ENCODE measurements at places on chromosomes 7 and 10.

DNA sequence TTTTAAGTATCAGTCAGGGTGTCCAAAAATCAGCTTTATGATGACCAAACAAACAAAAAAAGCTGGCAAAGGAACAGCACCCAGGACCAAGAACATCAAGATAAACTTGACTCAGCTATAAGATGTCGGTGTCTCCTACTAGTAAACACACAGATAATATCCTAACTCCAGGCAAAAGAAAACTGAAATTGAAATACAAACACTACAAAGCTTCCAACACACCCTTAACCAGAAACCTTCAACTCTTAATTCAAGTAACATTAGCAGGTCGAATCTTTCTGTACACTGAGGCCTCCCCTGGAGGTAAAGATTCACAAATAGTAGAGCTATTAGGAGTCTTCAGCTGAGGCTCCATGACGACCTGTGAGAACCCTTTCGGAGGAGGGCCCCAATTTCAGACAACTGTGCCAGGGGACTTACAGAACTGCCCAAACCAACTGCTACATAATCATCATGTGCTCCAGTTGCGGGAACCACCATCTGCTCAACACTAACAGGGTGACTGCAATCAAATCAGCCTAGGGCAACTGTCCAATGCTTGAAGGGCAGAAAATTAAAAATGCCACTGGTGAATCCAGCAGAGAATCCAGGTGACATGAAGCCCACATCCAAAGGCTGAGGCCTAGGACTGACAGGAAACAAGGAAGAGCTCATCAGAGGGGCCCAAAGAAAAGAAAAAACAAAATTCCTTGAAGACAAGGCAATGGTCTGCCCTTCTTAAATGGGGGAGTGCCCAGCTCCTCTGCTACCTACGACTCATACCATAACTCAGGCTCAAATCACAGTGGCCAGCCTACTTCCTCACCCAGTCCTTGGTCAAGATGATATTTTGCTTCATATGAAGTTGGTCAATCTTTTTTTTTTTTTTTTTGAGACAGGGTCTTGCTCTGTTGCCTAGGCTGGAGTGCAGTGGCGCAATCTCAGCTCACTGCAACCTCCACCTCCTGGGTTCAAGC is 20.0 kb downstream of the XPNPEP1 start:
- no peak for DNase-seq

DNA sequence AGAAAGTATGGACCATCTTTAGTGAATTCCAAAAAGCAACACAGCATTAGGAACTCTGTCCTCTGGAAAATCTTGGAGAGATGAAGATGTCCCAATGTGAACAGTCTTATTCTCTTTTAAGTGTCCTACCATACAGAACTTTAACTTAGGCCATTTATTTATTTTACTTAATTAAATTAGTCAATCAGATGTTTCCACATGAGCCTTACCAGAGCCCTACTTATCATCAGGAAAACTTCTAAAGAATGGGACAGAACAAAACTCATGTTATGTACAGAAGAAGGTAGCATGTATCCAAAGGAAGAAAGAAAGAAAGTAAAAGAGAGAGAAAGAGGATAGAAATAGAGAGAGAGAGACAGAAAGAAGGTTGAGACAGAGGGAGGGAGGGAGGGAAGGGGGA is 276.4 kb downstream of the ETV1 start:
- no peak for DNase-seq

DNA sequence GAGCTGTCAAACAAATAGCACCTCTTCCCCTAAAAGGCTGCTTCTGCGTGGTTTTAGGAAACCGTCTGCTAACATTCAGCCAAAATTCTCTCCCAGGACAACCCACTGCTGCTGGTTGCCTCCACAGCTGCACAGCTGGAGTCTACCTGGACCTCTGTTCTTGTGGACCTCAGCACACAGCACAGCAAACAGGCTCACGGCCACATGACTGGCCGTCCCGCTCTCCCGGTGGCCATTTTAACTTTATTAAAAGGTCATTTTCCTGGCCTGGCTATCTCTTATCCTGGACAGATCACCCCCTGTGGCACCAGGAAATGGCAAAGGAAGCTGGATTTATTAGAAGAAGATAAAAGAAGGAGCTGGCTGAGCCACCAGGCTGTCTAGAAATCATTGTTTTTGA is 27.6 kb downstream of the SORBS1 start:
- no peak for DNase-seq

DNA sequence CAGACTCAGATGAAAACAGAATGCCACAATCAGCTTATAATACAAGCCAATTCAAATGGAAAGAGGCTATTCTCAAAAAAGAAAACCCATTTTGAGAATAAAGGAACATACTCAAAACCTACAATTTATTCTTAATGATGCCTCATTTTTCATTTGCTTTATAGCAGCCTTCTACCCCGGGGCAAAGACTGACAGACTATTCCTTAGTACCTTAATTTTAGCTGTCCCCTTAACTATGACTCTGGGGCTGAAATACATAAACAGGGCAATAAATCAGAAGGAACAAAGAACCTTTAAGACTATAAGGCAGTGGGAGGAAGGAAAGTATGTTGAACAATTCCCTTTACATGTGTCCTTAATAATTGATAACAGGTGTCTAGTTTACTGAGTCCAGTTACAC is 76.8 kb downstream of the TMEM106B start:
- DNase-seq = no peak

DNA sequence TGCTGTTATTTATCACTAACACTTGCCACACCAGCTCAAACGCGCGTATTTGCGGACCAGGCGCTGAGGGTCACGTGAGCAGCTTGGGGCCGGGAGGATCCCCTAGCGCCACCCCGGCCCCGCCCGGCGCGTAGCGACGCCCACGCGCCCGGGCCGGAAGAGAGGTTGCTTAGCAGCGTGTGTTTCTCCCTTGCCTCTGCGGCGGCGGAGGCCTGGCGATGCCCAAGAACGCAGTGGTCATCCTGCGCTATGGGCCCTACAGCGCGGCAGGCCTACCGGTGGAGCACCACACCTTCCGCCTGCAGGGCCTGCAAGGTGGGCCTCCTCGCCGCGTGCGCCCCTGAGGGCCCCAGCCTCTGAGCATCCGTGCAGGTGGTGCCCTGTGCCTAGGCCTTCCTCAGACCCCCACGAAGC is at the start of gene C10orf53:
TSS of gene C10orf53 (plus strand) at position 172 of the 414 bp plus-strand sequence. CDS start at position 219, 47 bp downstream.
- DNase-seq = peak; percentile 13

GRCh38 chr7:55366461-55367070 is 1.4 kb downstream of the LANCL2 start:
- no peak for DNase-seq

- DNase-seq = no peak
Observed at GRCh38 chr7:36855330-36855729, 131.0 kb upstream of the AOAH start.

DNA sequence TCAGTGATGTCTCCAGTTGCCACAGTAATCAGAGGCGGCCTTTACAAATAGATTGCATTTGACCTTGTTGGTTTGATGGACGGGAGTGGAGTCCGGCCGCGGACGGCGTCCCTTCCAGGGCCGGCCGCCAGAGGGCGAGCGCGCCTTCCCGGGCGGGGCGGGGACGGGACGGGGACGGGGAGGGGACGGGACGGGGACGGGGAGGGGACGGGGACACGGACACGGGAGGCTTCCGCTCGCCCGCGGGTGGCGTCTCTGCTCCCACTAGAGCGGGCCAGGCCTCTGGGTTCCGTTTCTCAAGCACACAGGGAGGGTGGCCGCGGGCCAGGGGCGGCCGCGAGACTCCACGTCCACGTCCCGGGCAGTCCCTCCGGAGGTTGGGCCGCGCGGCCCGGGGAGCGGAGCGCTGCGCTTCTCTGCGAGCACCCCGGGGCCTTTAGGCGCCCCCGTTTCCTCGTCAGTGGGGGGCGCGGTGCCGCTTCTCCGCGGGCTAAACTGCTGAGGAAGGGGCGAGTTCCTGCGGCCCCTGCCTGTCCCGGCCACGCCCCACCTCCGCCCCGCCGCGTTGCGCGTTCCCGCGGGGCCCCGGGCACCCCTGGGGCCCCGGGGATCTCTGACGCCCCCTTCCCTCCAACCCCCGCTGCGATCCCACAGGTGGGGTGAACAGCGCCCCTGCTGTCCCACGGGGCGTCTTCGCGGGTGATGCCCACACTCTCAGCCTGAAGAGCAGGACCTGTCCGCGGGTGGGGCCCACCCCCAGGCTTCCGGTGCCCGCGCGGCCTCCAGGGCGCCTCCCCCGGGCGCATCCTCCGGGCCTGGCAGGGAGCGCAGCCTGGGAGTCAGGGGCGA is 84.2 kb upstream of the MKI67 start:
- DNase-seq = peak; percentile 43

- DNase-seq = no peak
Observed at GRCh38 chr7:67863911-67864310, 867.3 kb downstream of the TYW1 start.

DNA sequence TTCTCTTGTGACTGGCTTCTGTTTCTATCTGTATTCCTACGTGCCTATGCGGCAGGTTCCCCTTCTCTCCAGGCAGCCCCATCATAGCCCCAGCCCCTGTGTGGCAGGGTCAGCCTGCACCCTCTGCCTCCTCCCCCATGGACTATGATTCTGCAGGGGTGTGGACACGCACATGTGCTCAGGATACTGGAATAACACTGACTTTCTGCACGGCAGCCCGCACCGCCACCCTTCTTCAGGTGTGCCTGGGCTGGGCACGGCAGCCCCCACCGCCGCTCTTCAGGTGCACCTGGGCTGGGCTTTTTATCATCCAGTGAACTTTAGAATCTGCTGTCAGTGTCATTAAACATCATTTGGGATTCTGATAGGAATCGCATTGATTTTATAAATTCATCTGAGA is 202.6 kb upstream of the PPP2R2D start:
- no peak for DNase-seq

DNA sequence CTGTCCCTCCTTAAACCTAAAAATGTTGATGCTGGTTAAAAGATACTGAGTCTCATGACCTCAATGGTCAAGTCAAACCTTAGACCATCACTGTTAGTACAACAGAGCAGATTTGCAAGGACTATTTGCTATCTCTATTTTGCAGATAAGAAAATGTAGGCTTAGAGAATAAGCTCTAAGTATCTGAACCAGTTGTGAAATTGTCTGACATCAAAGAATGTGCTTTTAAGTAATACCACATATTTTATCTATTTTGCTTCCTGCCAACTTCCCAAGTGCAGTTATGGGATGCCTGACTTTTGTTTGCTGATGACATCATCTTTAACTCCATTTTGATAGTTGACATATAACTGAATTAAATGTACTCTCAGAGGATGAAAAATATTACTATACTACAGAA is 83.6 kb upstream of the TMEM106B start:
- DNase-seq = no peak

DNA sequence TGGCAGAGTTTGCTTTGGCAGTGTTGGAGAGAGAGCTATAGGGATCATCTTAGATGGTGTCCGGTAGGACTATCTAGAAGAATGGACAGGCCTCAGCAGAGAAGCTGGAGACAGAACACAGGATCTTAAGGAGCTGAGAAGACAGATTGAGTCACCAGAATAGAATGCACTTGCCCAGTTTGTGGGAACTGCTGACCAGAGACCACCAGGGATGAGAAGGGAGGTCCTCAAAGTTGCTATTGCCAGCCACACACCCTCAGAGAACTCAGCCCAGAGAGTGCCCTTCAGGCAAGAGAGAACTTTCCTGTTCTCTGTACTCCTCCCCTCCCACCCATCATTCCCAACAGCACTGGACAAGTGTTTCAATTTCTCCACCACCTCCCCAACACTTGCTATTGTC is 25.3 kb upstream of the GALNT11 start:
- peak; percentile 20 for DNase-seq

GRCh38 chr10:95214793-95215192 is 20.8 kb downstream of the ACSM6 start:
- DNase-seq = no peak

DNA sequence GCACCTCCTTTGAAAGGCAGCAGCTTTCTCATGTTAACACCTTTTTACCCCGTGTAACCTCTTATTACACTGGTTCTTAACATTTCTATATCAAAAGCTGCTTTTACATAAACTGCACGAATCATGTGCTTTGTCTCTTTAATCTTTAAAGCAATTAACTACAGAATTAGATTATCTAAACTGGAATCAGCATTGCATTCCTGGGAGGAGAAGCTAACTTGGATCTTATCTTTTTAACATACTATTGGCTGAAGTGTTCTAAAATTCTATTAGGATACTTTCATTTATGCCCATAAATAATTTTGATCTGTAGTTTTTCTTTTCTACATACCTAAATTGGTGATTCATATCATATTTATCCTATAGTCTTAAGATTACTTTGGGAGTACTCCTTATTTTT is 428.4 kb upstream of the IGFBP3 start:
- no peak for DNase-seq

DNA sequence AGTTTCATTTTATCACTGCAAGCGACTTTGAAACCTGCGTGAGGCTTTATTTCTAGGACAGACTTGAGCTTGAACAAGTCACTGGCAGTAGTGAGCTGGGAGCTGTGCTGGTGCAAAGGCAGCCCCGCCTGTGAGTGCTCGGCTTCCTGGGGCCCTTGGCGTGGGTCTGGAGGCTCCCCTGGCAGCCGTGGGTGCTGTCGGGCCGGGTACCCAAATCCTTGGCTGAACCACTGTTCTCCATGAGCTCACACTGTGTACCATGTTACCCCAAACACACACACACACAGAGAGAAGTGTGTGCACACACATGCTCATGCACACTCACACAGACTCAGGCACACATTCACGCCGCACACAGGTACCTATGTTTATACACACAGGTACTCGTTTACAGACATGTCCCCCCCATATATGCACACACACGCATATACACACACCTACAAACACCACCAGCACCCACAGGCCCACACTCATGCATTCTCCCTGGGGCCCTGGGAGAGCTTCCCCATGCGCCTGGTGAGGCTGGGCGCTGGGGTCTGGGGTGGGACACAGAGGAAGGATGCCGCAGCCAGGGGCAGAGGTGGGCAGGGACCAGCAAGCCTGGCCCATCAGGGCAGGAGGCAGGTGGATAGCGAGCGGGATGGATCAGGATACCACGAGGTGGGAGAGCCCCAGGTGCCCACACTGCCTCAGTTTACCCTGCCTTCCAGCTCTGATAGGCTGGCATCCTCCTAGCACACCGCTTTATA is 158.8 kb downstream of the ADARB2 start:
- no peak for DNase-seq

- no peak for DNase-seq
Observed at GRCh38 chr7:5170251-5170650, 19.8 kb upstream of the WIPI2 start.
